ENCODE measurements at places on chromosomes 11 and 22. TPM values are rescaled to one million over a fixed set of nuclear protein-coding genes. Genes with fewer than 3 reads are reported as not detected.

The HBG2 gene
- not detected for total RNA-seq

The CCDC88B gene
- total RNA-seq: 7.5 TPM

The UBQLNL gene
- total RNA-seq: 1.3 TPM

The RIMBP3B gene
- total RNA-seq: not detected

The PLA2G3 gene
- not detected for total RNA-seq

The AQP11 gene
- 8.8 TPM for total RNA-seq

DNA sequence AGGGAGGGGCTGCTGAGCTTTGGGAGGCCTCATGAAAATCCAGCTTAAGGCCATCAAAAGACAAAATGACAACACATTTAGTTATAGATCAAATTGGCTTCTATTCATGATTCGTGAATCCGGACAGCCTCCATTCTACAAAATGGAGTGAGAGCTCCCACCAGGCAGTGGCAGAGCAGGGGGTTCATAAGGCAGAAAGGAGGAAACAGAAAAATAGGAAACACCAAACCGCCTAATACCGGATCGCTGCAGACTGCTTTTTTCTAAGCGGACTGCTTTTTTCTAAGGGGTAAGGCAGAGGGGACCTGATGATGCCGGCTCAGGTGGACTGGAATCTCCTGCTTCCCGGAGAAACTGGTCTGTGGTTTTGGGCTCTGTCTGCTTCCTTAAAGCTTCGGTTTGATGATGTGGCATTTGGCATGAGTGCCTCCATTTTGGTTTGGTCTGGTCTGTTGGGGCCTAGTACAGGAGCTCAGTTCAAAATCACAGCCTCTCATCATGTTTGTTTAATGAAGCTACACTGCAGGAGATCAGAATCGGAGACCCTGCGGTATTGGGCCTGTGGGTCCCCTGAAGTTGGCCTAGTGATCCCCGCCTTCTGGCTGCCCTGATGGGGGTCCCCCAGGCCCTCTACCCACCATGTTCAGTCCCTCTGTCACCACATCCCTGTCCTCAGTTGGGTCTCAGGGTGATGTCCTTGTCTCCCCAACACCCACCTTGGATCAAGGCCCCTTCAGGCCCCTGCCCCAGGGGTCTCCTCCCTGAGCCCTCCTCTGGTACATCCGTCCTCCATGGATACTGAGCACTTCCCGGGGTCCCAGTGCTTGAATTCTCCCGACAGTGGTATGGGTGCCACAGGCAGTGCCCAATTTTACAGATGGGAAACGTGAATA lies 1.2 kb downstream of the ALDH3B1 start:
- H3K4me3 ChIP-seq: no peak overlapping the region
- no peaks in the 10 kb centered on the region for H3K27me3 ChIP-seq
- no peak overlapping the region for H3K27ac ChIP-seq

DNA sequence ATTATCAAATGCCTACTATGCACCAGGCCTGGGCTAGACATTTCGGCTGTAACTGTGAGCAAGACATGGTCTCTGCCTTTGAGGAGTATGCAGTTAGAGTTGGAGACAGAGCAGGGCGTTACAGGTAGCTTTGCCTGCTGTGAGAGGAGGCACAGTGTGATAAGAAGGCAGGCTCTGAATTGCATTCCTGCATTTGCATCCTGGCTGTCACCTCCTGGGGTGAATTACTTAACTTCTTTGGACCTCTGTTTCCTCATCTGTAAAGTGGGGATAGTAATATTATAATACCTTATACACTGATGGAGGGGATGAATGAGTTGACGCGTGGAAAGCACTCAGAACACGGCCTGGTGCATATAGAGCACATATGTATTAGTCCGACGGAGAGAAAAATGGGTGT lies 118.1 kb upstream of the ARHGAP20 start:
- no peaks in the 10 kb centered on the region for H3K36me3 ChIP-seq
- H3K27me3 ChIP-seq: no peaks in the 10 kb centered on the region
- H3K4me1 ChIP-seq: no peaks in the 10 kb centered on the region
- no peak overlapping the region for H3K4me3 ChIP-seq
- H3K27ac ChIP-seq: no peak overlapping the region

GRCh38 chr22:42306010-42306409 lies 35.6 kb upstream of the TCF20 start:
- DNase-seq: no peak
- no peaks in the 10 kb centered on the region for H3K36me3 ChIP-seq
- no peaks in the 10 kb centered on the region for H3K4me1 ChIP-seq
- no peak overlapping the region for H3K27ac ChIP-seq
- H3K4me3 ChIP-seq: no peak overlapping the region

DNA sequence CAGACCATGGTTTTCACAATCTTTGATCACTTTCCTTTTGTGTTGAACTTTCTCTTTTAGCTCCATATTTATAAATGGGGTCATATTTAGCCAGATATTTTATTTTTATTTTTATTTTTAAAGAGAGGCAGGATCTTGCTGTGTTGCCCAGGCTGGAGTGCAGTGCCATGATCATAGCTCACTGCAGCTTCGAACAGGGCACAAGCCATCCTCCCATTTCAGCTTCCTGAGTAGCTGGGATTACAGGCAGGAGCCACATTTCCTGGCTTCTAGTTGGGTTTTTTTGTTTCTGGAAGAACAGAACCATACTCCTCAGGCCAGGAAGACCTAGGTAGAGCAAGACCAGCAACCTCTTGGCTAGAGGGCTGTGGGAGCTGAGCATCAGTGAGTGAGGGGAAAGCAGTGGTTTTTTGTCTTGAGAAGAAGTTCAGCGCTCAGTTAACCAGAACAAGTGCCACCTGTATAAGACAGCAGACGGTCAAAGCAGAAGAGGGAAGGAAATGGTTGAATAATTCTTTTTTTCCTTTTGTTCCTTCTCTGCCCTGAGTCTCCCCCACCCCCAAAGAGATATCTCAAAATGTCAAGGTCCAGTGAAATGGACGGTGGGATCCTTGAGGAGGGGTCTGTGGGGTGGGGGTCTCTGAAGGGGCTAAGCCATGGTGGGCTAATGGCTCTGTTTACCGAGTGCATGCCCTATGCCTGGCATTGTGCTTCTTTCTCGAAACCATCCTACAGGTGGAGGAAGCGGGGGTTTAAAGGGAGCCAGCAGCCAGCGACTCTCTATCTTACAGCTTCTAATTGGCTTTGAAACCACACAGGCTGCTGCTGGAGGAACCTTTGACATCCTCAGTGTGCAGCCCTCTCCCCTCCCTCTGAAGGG lies 63.0 kb downstream of the PTPRJ start:
- no peak overlapping the region for H3K4me3 ChIP-seq
- H3K27ac ChIP-seq: no peak overlapping the region
- H3K4me1 ChIP-seq: no peaks in the 10 kb centered on the region
- H3K27me3 ChIP-seq: no peaks in the 10 kb centered on the region
- no peaks in the 10 kb centered on the region for H3K36me3 ChIP-seq

GRCh38 chr11:92765965-92766371 lies 203.5 kb upstream of the MTNR1B start:
- H3K27ac ChIP-seq: no peak overlapping the region
- H3K27me3 ChIP-seq: no peaks in the 10 kb centered on the region
- H3K4me1 ChIP-seq: peaks cover 2% of the 10 kb centered on the region

- DNase-seq: no peak
- no peak overlapping the region for H3K27ac ChIP-seq
- H3K4me1 ChIP-seq: no peaks in the 10 kb centered on the region
- H3K36me3 ChIP-seq: no peaks in the 10 kb centered on the region
- peaks cover 4% of the 10 kb centered on the region for H3K27me3 ChIP-seq
These were observed 3.1 kb upstream of the GSC2 start for GRCh38 chr22:19152942-19153883.

- H3K4me1 ChIP-seq: peaks cover 4% of the 10 kb centered on the region
- H3K36me3 ChIP-seq: no peaks in the 10 kb centered on the region
- DNase-seq: no peak
- no peak within 1 kb of the TSS for H3K4me3 ChIP-seq
These were observed at the start of gene C1QTNF4 for GRCh38 chr11:47593934-47594855. TSS of gene C1QTNF4 (minus strand) at chr11:47594411. CDS start at chr11:47590810, 3,601 bp downstream.

- DNase-seq: no peak
- H3K27ac ChIP-seq: no peak overlapping the region
- H3K27me3 ChIP-seq: no peaks in the 10 kb centered on the region
- no peaks in the 10 kb centered on the region for H3K4me1 ChIP-seq
These were observed 33.6 kb downstream of the ASRGL1 start for GRCh38 chr11:62370743-62371440.

GRCh38 chr11:76939219-76939631 lies 78.5 kb downstream of the ACER3 start:
- H3K27me3 ChIP-seq: no peaks in the 10 kb centered on the region
- H3K4me1 ChIP-seq: no peaks in the 10 kb centered on the region
- no peak overlapping the region for H3K27ac ChIP-seq
- no peak for DNase-seq
- no peak overlapping the region for H3K4me3 ChIP-seq

- no peaks in the 10 kb centered on the region for H3K4me1 ChIP-seq
- H3K27ac ChIP-seq: no peak overlapping the region
- no peak overlapping the region for H3K4me3 ChIP-seq
These were observed 42.5 kb downstream of the TBX1 start for GRCh38 chr22:19802894-19803735.

Measured in ovary (tissue), 10 donors.